Effector CD4-positive, alpha-beta T cell (primary cell): ENCODE measurements at places on chromosomes 5 and 9.

- DNase-seq: no peak
These were observed 157.3 kb upstream of the GRAMD2B start for GRCh38 chr5:126265917-126266316.

GRCh38 chr5:90563108-90563507 is 4.5 kb downstream of the ADGRV1 start:
- no peak for DNase-seq

DNA sequence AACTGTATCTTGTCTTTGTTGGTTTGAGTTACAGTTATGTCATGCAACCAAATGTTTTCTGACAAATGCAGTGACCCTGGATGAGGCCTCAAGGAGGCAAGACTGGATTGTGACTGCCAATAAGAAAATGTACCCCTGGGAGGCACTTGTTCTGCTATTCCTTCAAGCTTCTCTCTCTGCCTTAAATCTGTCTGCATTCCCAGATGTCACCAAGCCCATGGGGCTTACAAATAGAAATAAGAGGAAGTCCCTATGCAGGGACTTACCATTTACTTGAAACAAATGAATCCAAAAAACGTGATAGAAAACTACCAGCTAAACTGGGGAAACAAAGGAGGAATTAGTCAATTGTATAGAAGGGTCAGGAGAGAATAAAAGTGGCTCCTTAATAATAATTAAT is 8.2 kb upstream of the PARP8 start:
- no peak for DNase-seq

GRCh38 chr9:100534401-100534800 is 43.5 kb upstream of the CAVIN4 start:
- DNase-seq: no peak

GRCh38 chr9:18499980-18500379 is 26.0 kb downstream of the ADAMTSL1 start:
- no peak for DNase-seq

DNA sequence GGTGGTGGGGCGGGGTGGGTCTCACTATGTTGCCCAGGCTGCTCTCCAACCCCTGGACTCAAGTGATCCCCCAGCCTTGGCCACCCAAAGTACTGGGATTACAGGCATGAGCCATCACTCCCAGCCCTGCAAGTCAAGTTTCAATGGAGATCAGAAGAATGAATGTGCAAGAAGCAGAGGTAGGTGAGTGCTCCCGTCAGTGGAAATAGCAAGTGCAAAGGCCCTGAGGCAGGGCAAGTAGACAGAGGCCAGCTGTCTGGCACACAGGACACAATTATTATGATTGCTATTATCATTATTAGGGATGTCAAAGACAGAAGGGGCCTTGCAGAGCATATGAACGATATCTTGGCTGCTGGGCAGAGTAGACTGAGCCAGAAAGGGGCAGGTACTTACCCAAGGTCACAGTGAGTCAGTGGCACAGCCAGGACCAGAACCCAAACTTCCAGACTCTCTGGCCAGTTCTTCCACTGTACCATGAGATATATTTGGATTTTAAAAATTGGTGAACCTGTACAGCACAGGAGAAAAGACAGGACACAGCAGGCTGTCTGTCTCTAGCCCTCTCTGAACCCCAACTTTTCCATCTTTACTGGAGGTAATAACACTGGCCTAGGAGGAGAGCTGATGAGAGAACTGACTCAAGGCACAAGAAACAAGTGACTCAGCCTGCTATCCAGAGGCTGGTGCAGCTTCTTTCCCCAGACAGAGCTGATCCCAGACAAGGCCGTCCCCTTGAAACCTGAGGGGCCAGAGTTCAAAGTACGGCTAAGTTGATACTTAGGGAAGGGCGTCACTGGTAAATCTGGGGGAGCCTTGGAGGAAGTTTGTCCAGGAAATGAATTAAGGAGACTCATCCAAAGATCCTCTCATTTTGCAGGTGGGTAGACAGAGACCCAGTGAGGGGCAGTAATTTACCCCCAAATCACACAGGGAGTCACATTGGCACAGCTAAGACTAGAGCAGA is 1.4 kb downstream of the HDHD3 start:
- DNase-seq: no peak

DNA sequence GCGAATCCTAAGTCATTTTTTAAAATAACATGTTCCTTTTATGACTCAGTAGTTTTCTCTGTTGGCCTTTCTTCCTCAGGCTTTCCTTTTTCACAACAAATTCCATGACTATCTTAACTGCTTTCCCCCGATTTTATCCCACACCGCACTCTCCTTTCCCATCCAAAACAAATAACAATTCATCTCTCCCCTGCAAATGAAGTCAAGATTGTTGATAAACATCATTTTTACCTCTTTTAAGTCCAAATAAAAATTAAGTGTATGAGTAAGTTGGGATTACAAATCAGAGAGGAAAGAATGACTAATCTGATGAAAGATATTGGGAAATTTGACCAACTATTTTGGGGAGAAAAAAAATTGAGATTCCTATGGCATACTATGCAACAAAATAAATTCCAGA is 47.3 kb downstream of the SEC61B start:
- DNase-seq: no peak

GRCh38 chr5:9105851-9106250 is 440.0 kb downstream of the SEMA5A start:
- DNase-seq: no peak

- no peak for DNase-seq
These were observed 10.0 kb upstream of the FAM169A start for GRCh38 chr5:74875994-74876791.

GRCh38 chr5:179484201-179484600 is 66.2 kb upstream of the RUFY1 start:
- no peak for DNase-seq

DNA sequence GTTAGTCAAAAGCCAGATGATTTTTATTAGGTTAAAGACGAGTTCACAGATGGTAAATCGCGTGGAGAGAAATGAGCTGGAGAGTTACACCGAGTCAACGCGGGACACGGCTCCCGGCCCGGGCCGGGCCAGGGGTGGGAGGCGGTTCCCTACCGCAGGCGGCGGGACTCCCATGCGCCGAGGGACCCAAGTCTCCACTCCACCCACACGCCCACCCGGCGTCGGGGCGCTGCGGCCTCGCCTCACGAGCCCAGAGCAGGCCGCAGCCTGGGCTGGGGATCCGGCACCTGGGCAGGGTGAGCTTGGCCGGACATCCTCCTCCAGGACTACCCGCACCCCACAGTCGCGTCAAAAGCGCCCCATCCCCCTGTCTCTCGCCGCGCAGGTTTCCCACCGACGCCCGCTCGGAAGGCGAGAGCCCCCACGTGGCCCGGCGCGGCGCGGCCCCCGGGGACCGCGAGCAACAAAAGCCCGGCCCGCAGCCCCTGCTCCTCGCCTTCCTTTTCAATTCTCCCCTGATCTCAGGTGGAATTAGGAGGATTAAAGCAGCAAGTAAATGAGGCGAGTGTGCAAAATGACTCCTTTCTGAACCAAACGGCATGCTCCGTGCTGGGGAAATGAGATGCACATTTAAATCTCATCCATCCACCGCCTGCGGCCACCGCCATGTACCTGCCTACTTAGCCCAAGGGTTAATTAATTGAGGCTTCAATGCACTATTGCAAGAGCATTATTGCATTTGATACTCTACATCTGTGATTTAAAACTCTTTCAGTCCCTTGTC is 196.5 kb upstream of the TBCA start:
- DNase-seq: no peak

GRCh38 chr9:21810881-21811280 is 8.4 kb downstream of the MTAP start:
- no peak for DNase-seq

GRCh38 chr9:128836509-128837145 is 7.0 kb upstream of the SPOUT1 start:
- DNase-seq: no peak

- no peak for DNase-seq
These were observed 653.4 kb upstream of the ZNF608 start for GRCh38 chr5:125399885-125400284.

- no peak for DNase-seq
These were observed 252.4 kb upstream of the WWC1 start for GRCh38 chr5:168039039-168039438.

DNA sequence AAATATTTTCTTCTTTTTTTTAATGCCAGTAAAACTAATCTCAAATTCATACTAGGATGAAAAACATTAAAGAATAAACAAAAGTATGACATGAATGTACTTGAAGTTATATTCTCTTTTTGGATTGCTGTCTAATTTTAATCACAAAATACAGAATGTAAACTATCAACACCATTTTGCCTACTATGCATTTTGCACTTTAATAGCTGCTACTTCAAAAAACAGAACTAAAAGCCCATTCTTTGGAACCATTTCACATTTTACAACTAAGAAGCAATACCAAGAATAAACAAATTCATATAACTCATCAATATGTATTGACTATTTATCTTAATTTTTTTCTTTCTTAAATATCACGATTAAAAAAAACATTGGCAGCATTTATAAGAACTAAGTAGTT is 58.1 kb downstream of the ADAMTS6 start:
- DNase-seq: no peak

DNA sequence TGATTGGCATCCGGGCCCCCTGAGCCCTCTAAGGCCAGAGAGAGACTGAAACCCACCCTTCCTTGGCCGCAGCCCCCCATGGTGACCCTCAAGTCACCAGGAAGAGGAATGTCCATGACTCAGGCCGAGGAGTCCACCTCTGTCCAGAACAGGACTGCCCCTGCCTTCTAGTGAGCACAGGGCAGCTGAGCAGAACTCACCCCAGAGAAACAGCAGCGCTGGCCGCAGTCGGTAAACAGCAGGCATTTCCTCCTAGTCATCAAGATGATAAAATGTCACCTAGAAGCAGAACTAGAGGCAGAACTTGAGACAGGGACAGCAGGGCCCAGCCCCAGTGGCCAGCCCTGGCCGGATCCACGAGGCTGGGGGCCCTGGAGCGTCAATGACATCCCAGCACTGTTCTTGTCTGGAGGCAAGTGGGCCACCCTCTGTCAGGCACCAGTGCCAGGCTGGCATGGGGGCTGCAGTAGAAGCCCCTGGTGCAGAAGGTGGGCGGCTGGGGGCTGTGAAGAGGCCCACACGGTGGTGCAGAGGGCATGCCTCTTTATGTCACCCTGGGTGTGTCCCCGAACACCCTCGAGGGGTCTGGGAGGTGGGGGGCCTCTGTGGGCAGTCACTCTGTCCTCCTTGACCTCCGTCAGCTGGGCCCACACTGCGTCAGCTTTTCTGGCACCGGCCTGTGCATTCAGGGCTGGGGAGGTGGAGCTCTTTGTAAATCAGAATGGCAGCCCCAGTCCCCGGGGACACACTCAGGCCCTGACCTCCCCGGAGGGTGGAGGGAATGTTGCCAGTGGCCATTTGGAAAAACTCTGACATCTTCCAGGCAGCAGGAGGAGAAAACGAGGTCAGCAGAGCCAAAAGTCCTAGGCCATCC is 83.0 kb downstream of the NTNG2 start:
- DNase-seq: no peak

DNA sequence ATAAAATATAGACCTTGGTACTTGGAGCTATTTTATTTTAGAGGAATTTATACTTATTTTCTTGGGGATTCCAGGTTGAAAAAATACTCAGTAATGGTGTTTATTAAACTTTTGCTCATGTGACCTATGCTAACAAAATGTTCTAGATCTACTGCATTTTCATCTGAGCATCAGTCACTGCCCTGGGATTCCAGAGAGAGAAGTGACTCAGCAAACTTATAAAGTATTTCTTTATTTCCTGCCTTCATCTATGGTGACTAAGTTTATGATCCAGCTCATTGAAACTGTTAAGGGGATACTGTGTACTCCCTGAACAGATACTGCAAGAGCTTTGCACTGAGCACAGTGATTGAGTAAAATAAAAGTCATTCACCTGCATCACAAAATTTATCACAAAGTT is 298.5 kb upstream of the CDH18 start:
- DNase-seq: no peak

DNA sequence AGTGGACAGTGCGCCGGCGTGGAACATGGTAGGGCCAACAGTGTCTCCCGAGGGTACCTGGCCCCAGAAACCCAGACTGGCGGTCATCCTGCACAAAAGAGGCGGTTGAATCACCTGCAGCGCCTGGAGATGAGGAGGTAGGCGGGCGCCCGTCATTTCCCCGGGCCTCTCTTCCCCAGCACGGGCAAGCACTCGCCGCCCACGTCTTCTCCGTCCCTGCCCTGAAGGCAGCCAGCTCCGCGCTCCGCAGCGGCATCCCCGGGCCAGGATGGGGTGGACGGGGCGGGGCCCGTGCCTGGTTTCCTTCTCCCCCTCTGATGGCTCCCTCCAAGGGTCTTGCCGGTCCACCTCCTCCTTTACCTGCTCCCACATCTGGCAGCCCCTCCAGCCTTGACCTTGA is 27.1 kb upstream of the N4BP3 start:
- DNase-seq: no peak

GRCh38 chr9:33809506-33809905 is 7.5 kb upstream of the UBE2R2 start:
- DNase-seq: no peak

DNA sequence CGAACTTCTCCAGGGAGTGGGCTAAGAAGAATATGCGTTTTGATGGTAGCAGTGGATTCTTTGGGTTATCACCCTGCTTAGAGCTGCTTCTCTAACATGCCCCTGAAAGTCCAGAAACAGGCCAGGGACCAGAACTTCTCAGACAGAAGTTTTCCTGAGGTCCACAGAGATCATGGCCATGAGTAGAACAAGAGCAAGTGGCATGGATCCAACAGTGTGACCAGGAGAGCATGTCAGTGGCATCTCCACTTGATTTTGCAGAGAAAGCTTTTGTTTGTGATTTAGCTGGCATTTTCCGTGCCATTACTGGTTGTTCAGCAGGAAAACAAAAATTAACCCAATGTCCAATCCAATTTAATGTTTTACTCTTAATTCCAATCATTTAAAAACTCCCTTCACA is 298.5 kb upstream of the CD180 start:
- no peak for DNase-seq

DNA sequence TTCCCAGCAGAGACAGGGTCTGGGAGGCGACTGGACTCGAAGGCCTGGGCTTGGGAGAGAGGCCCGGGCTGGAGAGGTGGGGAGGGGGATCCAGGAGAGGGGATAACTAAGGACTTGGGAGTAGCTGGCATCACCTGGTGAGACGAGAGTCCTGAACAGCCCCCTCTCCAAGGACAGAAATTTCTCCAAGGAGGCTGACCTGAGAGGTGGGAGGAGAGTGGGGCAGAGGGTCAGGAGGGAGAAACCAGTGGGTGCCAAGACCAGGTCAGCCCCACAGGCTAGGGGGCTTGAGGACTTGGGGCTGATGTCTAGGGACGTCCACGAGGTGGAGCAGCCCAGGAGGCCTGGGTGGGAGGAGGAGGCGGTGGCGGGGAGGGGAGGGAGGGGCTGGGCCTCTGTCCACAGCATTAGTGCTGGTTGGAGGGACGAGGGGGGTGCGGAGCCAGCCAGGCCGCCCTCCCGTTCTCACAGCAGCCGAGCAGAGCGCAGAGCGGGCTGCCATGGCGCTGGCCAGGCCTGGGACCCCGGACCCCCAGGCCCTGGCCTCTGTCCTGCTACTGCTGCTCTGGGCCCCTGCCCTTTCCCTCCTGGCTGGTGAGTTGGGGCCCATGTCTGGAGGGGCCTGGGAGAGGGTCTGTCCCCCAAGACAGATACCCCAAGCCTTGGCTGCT is at the start of gene CRB2:
CRB2 (plus strand) TSS at position 437 of the 671 bp plus-strand sequence; CDS start at position 501, 64 bp downstream.
- no peak for DNase-seq

DNA sequence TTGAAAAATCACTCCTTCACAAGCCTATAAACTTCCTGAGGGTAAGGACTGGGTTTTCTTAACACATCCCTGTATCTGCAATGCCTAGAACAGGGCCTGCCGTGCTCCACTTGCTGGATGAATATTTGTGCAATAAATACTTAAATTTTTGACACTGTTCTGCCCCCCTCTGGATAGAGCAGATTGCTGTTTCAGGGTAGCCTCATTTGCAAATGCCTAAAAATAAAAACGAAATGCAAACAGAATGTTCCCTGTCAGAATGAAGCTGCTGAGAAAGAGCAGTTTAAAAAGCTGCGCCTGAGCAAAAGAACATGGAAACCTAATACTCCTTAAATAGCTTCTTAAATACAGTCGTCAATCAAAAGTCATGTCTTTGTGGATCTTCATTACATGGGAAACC is 385.3 kb downstream of the PRELID2 start:
- no peak for DNase-seq
